Activated CD8-positive, alpha-beta memory T cell treated with anti-CD3 and anti-CD28 coated beads for 1 hour (primary cell): ENCODE measurements at places on chromosomes 5 and 9.
A peak's percentile ranks its signal among the peaks of the same experiment; 100 is the strongest.

DNA sequence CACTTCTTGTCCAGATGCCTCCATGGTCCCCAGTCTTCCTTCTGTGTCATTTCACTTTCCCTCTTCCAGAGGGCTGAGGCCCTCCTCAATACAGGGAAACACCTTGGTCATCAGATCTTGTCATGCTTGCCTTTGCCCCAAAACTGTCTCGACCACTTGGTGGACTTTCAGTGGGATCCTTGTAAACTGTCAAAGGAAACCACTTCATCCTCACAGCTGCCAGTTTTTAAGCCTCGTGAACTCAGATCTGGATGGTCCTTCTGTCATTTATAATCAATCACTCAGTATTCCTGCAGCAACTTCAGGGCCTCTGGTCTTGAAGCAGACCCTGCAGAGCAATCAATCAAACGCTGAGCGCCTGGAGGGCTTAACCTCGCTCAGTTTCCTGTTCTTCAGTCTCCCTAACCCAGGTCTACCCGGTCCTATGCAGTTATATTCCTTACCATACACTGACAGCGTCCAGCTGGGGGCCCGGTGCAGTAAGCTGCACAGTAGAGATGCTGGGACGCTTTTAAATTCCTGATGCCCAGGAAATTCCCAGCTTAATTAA is 74.6 kb downstream of the GOLPH3 start:
- DNase-seq = no peak

DNA sequence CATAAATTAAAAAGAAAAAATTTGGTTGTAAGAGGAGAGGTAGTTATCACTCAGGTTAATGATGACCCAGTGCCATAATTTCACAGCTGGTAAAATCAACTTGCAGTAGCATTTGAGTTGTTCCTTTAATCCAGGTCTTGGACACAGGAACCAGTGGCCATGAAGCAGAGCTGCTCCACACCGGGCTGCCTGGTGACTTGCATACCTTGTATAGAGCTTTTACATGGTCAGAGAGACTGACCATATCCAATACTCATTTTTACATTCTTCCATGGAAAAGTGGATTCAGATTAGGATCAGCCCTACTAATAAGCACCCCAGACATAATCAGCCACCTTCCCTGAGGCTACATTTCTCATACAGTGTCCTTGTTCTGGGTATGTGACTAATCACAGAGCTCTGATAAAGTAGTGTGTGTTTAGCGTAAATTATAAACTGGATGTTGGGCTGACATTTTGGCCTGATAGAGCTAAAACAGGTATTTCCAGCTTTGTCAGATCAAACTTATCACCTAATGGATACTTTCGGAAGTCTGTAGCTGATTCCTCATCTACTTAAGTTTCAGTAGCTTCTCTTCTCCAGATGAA is 77.0 kb upstream of the ZSWIM6 start:
- DNase-seq = no peak

DNA sequence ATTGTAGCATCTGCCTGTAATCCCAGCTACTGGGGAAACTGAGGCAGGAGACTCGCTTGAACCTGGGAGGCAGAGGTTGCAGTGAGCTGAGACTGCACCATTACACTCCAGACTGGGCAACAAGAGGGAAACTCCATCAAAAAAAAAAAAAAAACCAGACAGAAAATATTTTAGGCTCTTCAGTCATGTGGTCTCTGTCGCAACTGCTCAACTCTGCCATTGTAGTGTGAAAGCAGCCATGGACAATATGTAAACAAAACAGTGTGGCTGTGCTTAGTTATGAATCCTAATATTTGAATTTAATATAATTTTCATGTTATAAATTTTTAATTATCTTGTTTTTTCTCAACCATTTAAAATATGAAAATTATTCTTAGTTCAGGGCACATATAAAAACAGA is 38.4 kb downstream of the ZFAND5 start:
- no peak for DNase-seq

GRCh38 chr5:171978519-171978918 is 27.9 kb downstream of the FBXW11 start:
- DNase-seq = no peak

GRCh38 chr5:6758706-6759105 is 45.5 kb downstream of the TENT4A start:
- no peak for DNase-seq

DNA sequence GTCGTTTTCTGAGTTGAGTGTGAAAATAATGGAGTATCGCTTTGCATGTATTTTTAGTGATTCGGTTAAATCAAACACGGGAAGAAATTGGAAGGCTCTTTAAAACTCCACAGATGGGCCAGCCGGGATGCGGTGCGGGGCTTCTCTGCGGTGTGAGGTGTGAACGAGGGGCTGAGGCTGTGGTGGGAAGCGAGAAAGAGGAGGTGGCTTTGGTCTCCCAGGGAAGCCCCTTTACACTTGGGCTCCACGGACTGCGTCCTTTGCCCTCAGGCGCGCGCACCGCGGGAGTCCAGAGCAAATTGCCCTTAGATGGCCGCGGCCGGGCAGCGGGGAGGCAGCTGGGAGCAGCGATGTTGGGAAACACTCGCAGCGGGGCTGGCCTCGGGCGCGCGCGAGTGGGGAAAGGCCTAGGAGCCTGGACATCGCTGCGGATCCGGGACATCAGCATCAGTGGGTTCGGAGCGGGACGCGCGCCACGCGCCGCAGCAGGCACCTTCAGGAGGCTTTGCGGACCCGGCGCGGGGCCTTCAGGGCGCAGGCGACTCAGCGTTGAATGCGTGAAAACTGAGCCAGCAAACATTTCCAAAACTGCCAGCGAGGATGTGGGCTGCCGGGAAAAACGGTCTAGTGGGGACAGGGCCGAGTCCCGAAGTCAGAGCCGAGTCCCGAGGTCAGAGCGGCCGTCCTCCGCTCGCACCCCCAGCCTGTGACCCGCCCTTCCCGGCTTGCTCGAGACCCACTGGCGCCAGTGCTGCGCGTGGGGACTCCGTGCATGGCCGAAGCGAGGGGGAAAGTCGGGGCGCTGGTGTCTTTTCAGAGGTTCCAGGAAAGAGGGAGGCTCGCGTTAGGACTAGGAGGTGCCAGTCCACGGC is 6.5 kb downstream of the IRX1 start:
- no peak for DNase-seq

DNA sequence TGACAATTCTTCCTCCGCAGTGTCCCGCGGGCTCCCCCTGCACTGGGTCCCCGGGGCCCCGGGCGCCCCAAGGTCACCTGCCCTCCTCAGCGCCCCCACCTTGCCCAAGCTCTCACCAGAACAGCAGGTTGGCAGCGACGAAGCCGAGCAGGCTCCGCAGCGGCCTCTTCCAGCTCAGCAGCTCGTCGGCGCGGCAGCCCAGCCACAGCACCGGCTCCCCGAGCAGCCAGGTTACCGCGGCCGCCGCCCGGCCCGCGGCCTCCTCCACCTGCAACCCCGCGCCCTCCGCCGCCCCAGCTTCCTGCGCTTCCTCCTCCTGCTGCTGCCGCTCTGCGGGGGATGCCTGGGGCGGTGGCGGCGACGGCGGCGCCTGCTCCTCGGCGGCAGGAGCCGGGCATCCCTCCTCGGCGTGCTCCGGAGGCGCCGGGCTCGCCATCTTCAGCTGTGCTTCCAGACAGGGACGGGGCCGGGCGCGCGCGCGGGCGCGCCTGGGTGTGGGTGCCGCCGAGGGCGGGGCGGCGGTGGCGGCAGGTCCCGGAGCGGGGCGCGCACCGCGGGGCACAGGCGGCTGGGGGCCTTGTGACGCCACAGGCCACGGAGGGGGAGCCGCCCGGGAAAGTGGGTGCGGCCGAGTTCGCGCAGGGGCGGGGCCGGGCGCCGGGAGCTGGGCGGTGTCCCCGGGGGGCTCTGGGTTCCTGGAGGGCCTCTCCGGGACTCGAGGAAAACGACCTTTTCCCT is at the start of gene RETREG1:
RETREG1 (minus strand) TSS at position 462 of the 738 bp plus-strand sequence; CDS start at position 436, 26 bp downstream.
- DNase-seq = peak; percentile 71

DNA sequence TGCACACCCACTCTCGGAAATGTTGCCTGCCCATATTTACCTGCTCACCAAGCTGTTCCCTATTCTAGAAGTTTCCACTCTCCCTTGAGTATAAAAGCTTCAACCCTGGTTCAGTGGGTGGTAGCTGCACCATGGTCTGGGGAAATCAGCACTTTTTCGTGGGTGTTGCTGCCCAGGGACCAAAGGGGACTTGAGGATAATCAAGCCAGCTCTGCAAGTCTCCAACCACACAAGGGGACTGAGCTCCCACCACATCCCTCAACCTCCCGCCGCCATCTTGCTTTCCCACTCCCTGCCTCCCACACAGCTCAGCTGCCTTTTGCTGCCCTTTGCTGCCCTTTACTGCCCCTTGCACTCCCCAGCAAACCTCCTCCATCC is 210.0 kb downstream of the AUH start:
- DNase-seq = no peak

- no peak for DNase-seq
Observed at GRCh38 chr9:126436545-126437267, 110.1 kb downstream of the MVB12B start.

- no peak for DNase-seq
Observed at GRCh38 chr5:125175348-125176004, 429.0 kb upstream of the ZNF608 start.

DNA sequence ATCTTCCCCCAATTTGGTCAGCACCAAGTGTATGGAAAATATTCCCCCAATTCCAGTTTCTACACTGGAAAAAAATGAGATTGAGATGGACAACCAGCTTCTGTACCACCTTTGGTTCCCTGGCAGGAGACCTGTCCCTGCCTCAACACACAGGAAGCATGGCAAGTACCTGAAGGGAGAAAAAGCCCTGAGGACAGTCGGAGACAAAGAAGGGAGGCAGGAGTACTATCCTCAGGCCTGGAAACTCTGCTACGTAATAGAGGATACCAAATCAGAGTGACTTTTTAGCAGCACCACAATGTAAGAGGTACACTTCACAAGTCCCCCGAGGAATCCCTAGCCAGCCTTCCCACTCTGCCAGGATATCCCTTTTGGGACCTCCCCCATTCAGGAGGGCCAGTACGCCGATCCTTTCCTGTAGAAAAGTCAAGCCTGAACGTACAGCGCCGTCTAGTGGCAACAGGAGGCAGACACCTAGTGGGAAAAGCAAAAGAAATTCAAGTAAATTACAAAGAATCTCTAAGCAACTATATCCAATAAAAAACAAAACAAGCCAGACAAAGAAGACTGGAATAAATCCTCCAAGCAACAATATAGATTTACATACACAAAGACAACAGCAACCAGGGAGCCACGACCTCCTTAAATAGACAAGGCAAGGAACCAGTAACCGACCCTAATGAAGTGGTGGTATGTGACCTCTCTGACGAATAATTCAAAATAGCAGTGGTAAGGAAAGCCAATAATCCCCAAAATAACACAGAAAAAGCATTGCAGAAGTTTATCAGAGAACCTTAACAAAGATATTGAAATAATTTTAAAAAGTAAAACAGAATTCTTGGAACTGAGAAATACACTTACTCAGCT is 63.3 kb upstream of the SLCO6A1 start:
- no peak for DNase-seq

DNA sequence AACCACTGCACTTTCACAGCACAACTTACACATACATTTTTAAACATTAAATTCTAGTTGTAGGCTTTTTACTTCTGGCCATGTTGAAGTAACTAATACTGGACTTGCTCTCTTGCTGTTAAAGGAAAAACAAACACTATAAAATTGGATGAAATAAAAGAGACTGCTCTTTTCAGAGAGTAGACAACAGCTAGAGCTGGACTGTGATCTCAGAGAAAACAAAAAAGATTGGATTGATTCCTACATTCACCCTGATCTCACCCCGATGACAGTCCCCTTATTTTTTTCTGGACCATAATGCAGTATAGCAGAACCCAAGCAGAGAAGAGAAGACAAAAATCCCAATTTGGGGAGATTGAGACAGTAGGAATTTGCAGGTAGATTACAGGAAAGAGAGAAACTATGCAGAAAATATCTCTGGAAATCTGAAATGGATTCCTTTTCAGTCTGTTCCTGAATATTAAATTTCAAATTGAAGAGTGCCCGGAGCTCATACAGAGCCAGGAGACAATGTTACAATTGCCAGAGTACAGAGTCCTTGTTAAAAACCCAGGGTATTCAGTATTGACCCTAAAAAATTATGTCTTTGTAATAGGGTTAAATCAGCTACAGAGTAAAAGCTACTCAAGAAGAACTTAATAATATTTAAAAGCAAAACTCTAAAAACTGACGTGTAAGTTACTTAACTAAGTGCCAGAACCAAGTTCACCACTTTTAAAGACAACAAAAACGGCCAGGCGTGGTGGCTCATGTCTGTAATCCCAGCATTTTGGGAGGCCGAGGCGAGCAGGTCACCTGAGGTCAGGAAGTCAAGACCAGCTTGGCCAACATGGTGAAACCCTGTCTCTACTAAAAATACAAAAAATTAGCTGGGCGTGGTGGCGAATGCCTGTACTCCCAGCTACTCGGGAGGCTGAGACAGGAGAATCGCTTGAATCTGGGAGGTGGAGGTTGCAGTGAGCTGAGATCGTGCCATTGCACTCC is 208.6 kb downstream of the MPDZ start:
- no peak for DNase-seq

DNA sequence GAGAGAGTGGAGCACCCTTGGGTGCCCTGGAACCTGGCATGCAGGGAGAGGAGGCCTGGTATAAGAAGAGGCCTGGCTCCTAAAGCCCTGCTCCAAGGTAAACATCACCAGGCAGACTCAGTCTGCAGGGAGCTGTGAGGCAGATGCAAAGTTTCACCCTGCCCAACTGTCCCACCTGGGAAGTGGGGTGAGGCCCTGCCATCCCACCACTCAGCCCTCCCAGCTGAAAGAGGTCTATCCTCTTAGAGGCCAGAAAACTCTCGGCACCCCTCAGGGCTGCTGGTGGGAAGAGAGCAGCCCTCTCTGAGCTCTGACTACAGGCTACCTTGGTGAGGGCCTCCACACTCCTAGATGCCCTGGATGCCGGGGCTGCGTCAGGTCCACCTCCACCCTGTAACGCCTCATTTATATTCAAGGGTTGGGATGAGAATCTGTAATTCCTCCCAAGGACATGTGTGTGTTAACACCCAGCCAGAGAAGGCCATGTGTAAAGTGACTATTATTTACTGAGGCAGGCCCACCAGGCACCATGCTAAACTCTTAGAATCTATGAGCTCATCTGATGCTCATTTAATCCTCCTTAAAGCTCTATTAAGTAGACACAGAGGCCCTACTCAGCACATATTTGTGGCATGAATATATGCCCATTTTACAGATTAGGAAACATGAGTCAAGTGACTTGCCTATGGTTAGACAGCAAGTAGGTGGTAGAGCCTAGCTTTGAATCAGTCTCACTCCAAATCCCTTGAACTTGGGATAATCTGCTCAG is 205.9 kb downstream of the FSTL4 start:
- no peak for DNase-seq

- DNase-seq = no peak
Observed at GRCh38 chr5:55917402-55918086, 66.4 kb downstream of the IL31RA start.

DNA sequence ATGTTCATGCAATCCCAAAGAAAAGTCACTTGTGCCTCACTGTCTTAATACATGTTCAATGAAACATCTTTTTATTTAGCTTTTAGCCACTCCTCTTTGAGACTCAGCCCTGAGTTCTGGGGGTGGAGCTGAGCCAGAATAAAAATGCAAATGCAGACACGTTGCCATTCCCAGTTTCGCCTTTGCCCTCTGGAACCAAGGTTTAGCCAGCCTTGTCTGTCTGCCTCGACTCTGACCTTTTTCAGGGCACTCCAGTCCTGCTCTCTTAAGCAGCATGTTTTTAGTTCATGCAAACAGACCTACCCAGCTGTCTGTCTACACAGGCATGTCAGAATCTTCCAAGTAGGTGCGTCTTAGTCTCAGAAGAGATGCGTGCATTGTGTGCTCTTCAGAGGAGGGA is 82.2 kb upstream of the RANBP3L start:
- no peak for DNase-seq
